Lung microvascular endothelial cell (primary cell): ENCODE measurements at places on chromosomes 1 and 21. TPM values are rescaled to one million over a fixed set of nuclear protein-coding genes. Genes with fewer than 3 reads are reported as not detected.

TDRD10 gene
- 3.5 and 5.0 TPM in 2 replicates for total RNA-seq

DDR2 gene
- total RNA-seq: 3.4 and 9.2 TPM in 2 replicates

TMEM69 gene
- total RNA-seq: 9.3 and 13.1 TPM in 2 replicates

FHL3 gene
- total RNA-seq: 7.7 and 12.4 TPM in 2 replicates

CRABP2 gene
- total RNA-seq: not detected in 2 replicates

C1orf122 gene
- total RNA-seq: 14.4 and 21.2 TPM in 2 replicates
